A549 treated with AZD2906 at 1 μM for 4 hours (cell line): ENCODE measurements at places on chromosomes 3 and 15. TPM values are rescaled to one million over a fixed set of nuclear protein-coding genes. Genes with fewer than 3 reads are reported as not detected.

DLL4 gene
- 2.0 to 2.9 TPM (median 2.5 TPM) in 5 replicates for total RNA-seq

ACVR2B gene
- 1.7 to 2.6 TPM (median 2.5 TPM) in 5 replicates for total RNA-seq

ARNT2 gene
- total RNA-seq = 14.2 to 17.1 TPM (median 16.3 TPM) in 5 replicates

TMEM44 gene
- 8.1 to 11.3 TPM (median 10.6 TPM) in 5 replicates for total RNA-seq

NLGN1 gene
- total RNA-seq = not detected in 5 replicates

WDR93 gene
- total RNA-seq = 0.13 to 0.25 TPM (median 0.21 TPM) in 5 replicates

TRIM42 gene
- total RNA-seq = not detected in 5 replicates

OR5H6 gene
- total RNA-seq = not detected in 5 replicates

ZNF502 gene
- 1.2 to 2.2 TPM (median 1.5 TPM) in 5 replicates for total RNA-seq

ESYT3 gene
- total RNA-seq = 0.37 to 0.85 TPM (median 0.57 TPM) in 5 replicates

GOLGA8S gene
- 0.11 to 0.17 TPM (median 0.14 TPM) in 5 replicates for total RNA-seq

ALDH1A2 gene
- total RNA-seq = 0.11 to 0.18 TPM (median 0.15 TPM) in 3 of 5 replicates, not detected in the others

TRAT1 gene
- not detected in 5 replicates for total RNA-seq

COL6A5 gene
- not detected in 5 replicates for total RNA-seq

SAXO2 gene
- total RNA-seq = 2.0 to 3.1 TPM (median 2.1 TPM) in 5 replicates

PRSS50 gene
- total RNA-seq = not detected in 5 replicates
